ENCODE measurements at places on chromosomes 6 and 20. TPM values are rescaled to one million over a fixed set of nuclear protein-coding genes. Genes with fewer than 3 reads are reported as not detected.

GRCh38 chr20:60108397-60108796, 150.2 kb downstream of the CDH26 start:
- DNase-seq = no peak

DNA sequence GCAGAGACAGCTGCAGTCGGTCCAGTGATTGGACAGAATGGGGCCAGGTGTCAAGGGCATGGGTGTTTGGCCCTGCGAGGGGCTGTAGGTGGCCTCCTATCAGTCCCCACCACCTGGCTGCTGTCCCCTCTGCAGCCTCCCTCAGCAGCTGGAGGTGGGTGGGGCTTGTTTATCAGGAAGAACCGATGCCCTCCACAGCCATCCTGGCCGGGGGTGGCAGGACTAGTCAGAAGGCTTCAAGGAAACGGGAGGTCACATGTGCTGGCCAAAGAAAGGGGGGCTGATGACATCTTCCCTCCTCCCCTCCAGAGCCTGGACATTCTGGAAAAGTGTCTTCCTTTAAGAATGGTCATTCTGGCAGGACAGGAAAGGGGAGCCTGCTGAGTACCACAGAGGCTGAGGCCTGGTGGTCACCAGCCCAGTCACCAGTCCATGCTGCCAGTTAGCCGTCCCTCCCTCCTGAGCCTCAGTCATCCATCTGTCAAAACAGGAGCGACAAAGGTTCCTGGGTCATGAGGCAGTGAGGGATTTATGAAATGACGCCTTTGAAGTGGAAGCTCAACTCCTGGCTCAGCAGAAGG, 4.1 kb downstream of the FAM210B start:
- DNase-seq = no peak

GRCh38 chr6:74755196-74755595, 450.7 kb downstream of the COL12A1 start:
- no peak for DNase-seq

DNA sequence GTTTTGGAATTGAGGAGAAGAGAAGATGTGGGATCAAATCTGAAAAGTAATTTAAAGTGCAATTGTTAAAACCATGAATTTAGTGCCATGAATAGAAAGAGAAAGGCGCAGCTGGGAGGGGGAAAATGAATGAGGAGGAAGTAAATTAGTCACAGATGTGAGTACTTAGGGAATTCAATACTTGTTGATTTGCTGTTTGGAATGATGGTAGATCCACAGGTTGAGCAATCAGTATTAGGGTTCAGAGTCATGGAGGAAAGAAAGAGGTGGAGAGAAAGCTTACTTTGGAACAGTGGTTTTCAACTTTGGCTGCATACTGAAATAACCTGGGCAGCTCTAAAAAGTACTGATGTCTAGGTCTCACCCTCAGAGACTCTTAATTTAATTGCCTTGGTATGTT, 229.7 kb upstream of the ASCC3 start:
- no peak for DNase-seq

DNA sequence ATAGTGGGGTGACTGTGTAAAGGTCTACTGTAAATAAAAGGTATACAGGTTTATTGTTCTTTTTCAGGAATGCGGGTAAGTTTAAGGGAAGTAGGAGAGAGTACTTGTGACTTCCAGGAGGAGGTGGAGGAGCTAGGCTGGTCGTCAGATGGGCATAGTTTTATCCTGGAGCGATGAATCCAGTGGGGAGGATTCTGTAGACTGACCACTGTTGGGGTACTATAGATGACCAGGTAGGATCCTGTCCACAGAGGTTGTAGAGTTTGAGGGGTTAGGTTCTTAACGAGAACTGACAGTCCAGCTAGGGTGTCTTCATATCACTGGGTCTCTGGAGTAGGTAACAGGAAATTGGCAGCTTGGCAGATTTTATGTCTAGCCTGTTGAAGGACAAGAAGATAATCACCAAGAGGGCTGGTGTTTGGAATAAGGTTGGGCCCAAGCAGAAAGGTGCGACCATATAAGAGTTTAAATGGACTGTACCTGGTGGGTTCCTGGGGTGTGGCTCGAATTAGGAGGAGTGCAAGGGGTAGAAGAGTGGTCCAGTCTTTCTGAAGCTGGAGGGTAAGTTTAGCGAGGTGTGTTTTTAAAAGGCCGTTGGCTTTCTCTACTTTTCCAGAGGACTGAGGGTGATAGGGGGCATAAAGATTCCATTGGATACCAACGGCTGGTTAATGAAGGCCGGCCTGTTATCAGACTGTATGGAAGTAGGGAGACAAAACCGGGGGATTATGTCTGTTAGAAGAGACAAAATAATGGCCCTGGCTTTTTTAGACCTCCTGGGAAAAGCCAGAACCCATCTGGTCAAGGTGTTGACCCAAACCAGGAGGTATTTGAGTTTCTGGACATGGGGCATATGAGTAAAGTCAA, 751.3 kb upstream of the ADGRB3 start:
- DNase-seq = no peak

DNA sequence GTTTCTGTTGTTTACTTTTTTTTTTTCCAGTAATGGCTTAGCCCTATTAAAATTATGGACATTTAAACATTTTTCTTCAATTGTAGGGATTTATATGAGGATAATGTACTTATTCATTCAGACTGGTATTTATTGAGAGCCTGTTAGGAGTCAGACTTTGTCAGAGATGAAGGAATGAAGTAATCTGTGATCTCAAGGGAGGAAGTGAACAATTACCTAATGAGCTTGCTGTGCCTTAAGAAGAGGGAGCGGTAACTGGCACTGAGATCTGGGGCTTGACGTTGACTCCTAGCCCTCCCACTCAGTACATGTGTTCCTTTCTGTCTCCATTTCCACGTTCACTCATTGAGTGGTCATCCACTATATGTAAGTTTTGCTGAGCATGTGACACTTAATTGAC, 12.6 kb downstream of the AFDN start:
- DNase-seq = no peak

Gene CD83
- polyA plus RNA-seq = 13.3 TPM

DNA sequence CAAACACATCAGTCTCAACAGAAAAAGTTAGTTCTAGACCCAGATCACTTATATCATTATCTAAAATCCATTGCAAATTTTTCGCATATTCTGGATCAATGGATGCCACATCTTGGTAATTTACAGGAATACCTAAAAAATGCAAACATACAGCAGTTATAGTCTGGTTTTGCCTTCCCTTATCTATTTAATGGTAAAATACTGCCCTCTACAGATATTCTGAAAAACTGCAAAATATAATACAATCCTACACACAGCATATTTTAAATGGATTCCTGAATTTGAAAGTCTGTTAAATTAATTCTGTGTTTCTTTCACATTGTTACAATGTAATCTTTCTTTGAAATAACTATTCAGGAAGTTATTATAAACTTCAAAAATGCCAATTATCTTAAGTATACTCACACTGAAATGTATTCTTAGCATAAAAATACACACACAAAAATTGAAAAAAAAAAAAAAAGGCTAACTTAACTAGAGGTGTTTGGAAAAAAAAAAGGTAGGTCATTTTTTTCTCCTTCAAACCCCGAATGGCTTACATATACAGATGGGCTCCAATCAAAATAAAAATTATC, 88.4 kb downstream of the HACE1 start:
- no peak for DNase-seq

Gene ARMC12
- polyA plus RNA-seq = 0.48 TPM

Gene HUS1B
- polyA plus RNA-seq = not detected

Measured in right renal cortex interstitium (tissue), 3 donors.